ENCODE measurements at places on chromosomes 3 and 15. TPM values are rescaled to one million over a fixed set of nuclear protein-coding genes. Genes with fewer than 3 reads are reported as not detected.

The CSTA gene
- polyA plus RNA-seq = 3.7 TPM

The SNTN gene
- not detected for polyA plus RNA-seq

The LMCD1 gene
- polyA plus RNA-seq = 0.81 TPM

The ACP3 gene
- not detected for polyA plus RNA-seq

The IGF2BP2 gene
- not detected for polyA plus RNA-seq
